ENCODE measurements at places on chromosomes 7 and 10. TPM values are rescaled to one million over a fixed set of nuclear protein-coding genes. Genes with fewer than 3 reads are reported as not detected.

Gene MSS51
- 0.76 TPM for total RNA-seq

Gene HABP2
- total RNA-seq: 0.09 TPM

Gene MTERF1
- total RNA-seq: 10.4 TPM

Gene LIPK
- total RNA-seq: not detected

Gene PDE1C
- 0.17 TPM for total RNA-seq

Gene DYDC1
- not detected for total RNA-seq

Gene CALHM1
- total RNA-seq: not detected

Gene C10orf143
- 0.69 TPM for total RNA-seq

Gene LRGUK
- total RNA-seq: 0.17 TPM

Gene CALD1
- total RNA-seq: 168 TPM
